ENCODE measurements at places on chromosomes 7 and 10.
A peak's percentile ranks its signal among the peaks of the same experiment; 100 is the strongest.

GRCh38 chr10:31274310-31274709 is 44.7 kb upstream of the ZEB1 start:
- DNase-seq = no peak

DNA sequence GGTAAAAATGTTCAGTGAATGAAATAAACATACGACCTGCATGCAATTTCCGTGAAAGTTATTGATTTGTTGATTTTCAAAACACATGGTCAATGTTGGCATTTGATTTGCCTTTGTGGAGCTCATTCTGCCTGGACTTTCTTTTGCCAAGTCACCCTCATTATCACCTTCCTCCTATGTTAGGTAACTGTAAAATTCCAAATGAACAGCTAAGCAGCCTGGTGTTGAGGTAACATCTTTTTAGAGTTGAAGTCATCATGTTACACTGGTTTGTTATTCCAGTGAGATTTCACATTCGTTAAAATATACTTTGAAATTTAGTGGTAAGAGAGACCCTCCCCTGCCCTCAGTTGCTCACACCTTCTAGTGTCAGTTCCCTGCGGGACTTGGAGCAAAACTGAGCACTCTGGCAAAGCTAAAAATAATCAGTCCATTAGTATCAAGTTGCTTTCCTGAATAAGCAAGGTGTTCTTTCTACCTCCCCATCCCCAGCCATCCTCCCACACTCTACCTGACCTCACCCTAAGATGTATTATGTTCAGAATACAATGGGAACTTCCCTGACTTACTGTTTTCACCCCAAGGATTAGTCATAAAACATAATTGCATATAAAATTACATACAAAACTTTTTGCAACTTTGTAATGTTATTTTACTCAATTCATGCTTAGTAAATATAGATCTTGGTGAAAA is 283.3 kb upstream of the SEMA3A start:
- no peak for DNase-seq

- no peak for DNase-seq
Observed at GRCh38 chr7:15561835-15562234, at the start of gene AGMO. TSS of gene AGMO (minus strand) at chr7:15562015.

DNA sequence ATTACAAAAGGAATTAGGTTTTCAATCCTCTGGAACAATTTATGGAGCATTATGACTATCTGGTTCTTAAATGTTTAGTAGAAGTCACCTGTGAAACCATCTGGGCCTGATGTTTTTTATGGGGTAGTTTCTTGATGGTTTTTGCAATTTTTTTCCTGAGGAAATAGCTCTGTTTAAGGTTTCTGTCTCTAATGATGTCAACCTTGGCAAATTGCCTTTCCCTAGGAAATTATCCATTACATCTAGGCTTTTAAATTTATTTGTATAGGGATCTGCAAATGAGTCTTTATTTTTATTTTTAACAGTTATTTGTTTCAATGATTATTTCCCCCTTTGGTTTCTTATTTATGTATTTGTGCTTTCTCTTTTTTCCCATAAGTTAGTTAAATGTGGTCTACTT is 222.8 kb downstream of the GALNT17 start:
- no peak for DNase-seq

DNA sequence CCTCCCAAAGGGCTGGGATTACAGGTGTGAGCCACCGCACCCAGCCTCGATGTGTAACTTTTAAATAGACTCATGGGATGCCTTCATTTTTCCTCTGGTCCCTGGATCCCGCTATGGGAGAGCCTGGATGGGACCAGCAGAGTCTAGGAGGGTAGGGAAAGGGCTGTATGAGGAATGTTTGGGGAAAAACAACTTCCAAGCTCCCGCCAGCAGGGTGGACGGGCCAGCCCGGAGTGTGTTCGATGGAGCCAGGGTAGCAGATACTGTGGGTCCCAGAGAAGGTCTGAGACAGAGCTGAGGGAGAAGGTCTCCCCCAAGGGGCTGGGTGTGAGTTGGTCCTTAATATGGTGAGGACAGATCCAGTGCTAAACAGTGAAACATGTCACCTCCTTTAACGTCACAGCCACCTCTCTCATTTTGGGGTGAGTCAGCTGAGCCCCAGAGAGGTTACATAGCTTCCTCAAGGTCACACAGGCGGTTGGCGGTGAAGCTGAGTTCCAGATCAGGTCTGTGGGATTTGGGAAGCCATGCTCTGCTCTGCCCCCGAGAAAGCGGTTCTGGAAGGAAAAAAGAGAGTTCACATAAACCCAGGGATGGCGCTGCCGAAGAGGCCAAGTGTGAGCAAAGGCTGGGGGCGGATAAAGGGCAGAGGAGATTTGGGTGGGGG is 66.4 kb downstream of the MYL10 start:
- no peak for DNase-seq

GRCh38 chr7:36777855-36778254 is 53.6 kb upstream of the AOAH start:
- DNase-seq = no peak

DNA sequence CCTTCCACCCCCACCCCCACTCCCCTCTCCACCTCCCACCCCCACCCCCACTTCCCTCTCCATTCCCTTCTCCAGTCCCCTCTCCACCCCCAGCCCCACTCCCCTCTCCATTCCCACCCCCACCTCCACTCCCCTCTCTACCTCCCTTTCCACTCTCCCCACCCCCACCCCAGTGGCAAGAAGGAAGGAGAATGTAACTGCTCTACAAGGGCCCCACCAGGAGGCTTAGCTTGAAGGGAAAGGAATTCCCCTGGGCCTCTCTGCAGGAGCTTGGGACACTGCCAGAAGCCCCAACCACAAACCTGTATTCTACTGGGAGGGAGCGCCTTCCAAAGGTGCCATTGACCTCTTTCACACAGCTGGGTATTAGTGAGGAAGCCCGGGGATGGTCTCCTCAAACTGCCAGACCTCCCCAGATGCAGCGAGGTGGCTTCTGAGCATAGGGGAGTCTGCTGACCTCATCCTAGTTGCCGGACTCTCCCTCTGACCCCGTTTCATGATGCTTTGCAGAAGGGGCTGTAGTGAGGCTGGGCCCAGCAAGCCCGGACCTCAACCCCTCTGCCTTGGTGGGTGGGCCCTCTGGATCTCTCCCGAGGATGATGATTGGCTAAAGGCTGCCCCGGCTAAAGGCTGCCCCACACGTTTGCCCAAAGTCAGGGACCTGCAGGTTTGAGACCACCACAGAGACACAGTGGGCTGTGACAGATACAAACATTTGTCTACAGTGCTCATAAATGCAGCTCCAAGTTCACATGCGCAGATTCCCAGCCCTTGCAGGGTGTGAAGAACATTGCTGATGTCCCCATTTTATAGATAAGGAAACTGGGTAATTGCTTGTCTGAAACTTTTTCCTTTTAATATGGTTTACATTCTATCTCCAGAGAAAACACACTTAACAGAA is 2.9 kb downstream of the DEPP1 start:
- DNase-seq = peak; percentile 49

Data from AG10803 (cell line).